ENCODE measurements at places on chromosomes 4 and X.
A peak's percentile ranks its signal among the peaks of the same experiment; 100 is the strongest.

GRCh38 chr4:40621592-40622512 lies 7.8 kb downstream of the RBM47 start:
- peak; percentile 98 for DNase-seq

DNA sequence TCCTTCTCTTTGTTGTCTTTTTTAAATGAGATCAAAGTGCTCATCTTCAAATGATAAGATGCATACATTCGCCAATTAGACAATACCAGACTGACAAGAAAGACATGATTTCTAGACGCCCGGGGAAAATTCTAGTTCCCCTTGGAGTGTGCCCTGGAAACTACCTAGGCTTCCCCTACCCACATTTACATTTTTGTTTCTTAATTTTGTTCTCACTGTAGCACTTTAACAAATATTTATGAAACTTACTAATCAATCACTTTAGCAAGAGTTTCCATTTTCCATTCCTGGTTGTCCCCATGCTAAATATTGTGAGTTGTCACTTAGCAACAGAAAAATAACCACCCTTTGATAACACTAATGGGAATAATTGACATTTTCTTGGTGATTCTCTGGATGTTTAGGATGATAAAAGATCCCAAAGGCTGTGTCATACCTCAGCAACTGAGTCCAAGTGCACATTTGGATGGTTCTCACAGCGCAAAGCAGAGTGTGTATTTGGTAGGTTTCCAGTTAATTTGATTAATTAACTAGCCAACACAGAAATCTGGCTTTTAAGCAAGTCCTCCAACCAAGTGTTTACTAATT lies 69.6 kb downstream of the FGFBP1 start:
- DNase-seq, result no peak

DNA sequence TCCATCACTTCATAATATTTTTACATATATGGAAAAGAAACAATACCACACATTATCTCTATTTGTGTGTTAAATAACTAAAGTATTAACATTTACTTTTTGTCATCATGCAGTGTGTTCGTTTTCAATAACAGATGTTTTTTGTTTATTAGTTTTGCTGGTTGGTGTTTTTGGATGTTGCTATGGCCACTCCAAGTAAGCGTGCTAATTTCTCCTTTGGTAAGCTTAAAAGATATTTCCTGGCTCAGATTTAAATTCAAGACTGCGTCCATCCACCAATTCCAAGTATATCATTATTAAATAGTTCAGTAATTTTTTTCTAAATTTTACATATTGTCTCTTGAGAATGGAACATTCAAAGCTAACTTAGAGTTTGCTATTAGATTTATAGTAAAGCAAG lies 235.4 kb upstream of the IL1RAPL1 start:
- DNase-seq, result no peak

- no peak for DNase-seq
Observed at GRCh38 chr4:16195209-16195608, 31.1 kb downstream of the TAPT1 start.

DNA sequence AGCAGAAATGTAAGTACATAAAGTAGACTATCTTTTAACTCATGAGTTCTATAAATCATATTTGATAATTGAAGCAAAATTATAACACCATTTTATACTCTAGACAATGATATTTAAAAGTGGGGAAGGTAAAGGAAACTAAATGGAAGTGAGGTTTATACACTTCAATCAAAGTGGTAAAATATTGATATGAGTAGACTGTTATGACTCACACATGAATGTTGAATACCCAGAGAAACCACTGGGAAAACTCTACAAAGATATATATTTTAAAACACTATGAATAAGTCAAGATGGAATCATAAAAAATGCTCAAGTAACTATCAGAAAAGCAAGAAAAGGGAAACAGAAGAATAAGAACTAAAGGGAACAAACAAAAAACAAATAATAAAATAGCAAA lies 8.4 kb downstream of the VSIG1 start:
- DNase-seq, result no peak

GRCh38 chr4:151563194-151563593 lies 154.2 kb downstream of the FHIP1A start:
- DNase-seq, result no peak

Data from fibroblast of skin of left quadriceps (primary cell).